RKO (cell line): ENCODE measurements at places on chromosomes 12 and 14.

DNA sequence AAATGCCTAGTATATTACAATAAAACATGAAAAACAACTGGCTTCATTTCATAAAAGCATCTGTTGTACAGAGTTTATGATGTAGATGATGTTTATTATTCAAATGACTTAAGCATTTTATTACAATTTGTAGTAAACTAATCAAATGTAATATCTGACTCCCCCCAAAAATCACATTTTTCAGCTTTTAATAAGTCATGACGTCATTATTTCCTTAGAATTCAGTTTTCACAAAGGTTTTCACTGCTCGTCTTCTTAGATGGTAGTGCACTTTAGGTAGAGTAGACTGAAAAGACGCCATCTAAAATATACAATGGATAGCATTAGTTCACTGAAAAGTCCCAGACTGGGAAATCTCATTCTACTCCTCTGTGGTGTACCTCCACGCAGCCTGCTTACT lies 181.5 kb downstream of the ACSS3 start:
- no peak for DNase-seq

- DNase-seq = peak; percentile 54
These were observed 3.5 kb downstream of the FMNL3 start for GRCh38 chr12:49703647-49704137.

DNA sequence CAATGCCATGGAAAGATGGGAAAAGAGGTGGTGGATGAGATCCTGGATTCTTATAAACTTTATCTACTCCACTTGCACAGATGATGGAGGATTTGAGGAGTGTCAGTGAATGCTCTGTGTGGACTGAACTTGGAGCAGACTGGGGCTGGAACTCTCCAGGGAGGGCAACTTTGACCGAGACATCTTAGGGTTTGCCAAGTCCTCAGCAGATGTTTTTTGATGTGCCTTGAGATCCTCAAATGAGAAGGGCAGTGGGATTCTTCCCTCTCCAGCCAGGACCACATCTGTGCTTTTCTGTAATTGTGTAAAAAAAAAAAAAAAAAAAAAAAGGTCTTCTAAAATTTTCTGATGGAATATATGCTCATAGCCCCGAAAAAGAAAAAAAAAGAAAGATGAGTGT lies 23.0 kb upstream of the MYL2 start:
- no peak for DNase-seq

DNA sequence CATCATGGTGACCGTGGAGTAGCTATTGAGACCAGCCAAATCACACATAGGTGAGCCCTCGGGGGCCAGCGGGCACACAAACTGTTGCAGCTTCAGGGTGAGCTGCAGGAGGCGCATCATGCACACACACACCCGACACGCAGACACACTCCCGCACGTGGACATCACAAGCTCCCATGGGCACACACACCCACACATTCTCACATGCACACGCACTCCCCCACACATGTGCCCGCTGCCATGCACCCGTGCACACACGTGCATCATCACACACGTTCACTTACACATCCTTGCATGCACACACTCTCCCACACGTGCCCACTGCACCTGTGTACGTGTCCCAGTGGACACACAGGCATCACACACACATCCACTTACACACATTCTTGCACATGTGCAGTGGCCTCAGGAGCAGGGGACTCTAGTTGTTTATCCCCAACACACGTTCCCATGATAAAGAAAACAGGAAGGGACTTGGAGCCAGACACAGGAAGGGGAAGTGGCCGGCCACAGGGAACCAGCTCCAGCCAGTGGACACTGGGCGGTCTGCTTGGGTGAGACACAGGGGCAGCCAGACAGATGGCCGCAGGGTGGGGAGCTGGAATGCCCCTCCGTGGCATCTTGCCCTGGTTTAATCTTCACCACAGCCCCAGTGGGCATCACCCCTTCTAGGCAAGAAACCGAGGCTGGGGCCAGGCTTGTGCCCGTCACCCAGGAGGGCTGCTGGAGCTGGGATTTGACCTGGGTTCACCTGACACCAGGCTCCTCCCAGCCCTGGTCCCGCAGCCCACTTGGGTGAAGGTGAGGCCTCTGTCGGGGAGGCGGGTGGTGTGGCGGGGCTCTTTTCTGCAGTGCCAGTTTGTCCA lies 49.7 kb downstream of the CYP46A1 start:
- DNase-seq = no peak

DNA sequence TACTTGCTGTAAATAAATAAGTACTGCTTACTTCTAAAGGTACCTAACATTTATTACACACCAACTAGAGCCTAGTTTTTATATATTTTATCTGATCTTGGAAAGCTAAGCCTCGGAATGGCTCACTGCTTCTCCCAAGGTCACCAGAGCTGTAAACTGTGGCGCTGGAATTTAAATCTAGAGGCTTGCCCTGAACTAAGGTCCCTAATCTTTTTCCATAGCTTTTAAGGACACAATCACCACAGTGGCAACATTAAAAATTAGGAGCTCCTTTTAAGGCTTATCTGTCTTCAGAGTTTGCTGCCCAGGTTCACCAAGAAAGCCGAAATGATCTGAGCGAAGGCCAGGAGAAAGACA lies 670 bp downstream of the CCNB1IP1 start:
- peak; percentile 53 for DNase-seq

- DNase-seq = peak; percentile 70
These were observed 2.2 kb downstream of the TBPL2 start for GRCh38 chr14:55438066-55438683.

- DNase-seq = no peak
These were observed 49.3 kb upstream of the TSPAN11 start for GRCh38 chr12:30877105-30877875.

GRCh38 chr14:27730204-27730603 lies 1036.4 kb upstream of the FOXG1 start:
- DNase-seq = no peak

- DNase-seq = no peak
These were observed 26.4 kb downstream of the DEGS2 start for GRCh38 chr14:100132903-100133510.

- no peak for DNase-seq
These were observed 25.3 kb downstream of the PHLDA1 start for GRCh38 chr12:76006028-76006925.

DNA sequence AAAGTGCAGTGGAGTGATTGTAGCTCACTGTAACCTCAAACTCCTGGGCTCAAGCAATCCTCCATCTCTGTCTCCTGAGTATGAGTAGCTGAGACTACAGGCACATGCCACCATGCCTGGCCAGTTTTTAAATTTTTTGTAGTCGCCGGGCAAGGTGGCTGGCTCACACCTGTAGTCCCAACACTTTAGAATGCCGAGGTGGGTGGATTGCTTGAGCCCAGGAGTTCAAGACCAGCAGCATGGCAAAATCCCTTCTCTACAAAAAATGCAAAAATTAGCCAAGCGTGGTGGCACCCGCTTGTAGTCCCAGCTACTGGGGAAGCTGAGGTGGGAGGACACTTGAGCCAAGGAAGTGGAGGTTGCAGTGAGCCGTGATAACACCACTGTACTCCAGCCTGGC lies 219.5 kb downstream of the KLHL28 start:
- DNase-seq = no peak

DNA sequence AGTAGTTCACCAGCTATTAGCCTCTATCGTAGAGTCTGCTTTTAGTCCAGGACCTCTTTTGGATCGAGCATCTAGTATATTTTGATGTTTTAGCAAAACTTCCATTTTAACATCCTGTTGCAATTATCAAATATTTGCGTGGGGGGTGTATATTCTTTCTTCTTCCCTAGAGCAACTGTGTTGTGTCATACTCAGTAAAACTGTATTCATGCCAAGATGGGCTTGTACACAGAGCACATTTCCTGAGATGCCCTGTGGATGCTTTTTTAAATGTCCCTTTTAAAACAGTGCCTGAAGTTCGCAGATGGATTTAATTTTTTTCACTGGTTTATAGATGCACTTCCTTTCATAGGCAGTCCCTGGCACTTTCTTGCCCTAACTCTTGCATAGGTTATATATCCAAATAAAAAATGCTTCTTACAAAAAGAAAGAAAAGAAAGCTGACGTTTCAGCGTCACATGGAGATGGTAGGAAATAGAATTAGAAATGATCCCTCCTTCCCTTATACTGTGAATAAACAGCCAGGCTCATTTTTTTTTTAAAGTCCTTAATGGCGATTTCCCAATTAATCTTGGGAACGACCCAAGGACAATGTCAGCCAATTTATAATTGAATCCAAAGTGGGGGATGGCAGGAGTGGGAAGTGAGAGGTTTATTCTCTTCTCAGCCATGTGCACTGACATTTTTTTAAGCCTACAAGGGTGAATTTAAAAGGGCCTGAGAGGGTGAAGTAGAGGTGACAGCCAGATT lies 247.0 kb downstream of the SLC41A2 start:
- no peak for DNase-seq

DNA sequence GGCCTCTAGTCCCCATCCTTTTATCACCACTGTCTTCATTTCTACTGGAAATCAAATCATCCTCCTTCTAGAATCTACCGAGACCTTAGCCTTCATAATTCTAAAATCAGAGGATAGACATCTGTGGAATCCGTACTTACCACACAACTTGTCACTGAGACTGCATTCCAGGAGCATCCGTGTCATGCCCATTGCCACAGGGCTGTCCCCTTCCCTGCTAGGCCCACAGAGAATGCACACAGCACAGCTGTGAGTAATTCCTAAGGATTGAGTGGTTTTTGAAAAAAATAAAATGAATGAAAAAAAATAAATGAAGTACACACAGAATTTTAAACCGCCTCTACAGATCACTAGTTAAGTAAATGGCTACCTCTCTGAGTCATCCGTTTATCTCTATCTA lies 21.0 kb upstream of the MAGOHB start:
- peak; percentile 31 for DNase-seq

GRCh38 chr12:6887460-6887859 lies 14.4 kb upstream of the SPSB2 start:
- no peak for DNase-seq

- no peak for DNase-seq
These were observed 5.2 kb downstream of the FRS2 start for GRCh38 chr12:69475237-69475975.

GRCh38 chr14:76293221-76293620 lies 82.7 kb upstream of the ESRRB start:
- DNase-seq = no peak

DNA sequence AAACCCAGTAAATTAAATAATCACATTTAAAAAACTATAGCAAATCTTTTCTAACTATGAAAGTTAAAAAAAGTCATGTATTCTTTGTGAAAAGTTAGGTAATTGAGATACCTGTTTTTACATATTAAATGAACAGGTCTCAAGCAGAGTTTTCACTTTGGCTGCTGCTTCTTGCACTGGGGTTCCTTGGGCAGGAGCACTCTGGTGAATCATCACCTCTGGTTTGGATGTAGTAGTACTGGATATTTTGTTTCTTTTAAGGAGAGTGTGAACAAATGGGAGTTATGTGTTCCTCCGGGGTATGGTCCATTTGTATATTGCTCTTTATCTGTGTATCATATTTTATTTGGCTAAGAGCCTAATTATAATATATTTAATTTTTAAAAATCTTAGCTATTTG lies 82.7 kb downstream of the FUT8 start:
- no peak for DNase-seq

- DNase-seq = peak; percentile 76
These were observed 7.7 kb downstream of the AHNAK2 start for GRCh38 chr14:104970231-104971068.

DNA sequence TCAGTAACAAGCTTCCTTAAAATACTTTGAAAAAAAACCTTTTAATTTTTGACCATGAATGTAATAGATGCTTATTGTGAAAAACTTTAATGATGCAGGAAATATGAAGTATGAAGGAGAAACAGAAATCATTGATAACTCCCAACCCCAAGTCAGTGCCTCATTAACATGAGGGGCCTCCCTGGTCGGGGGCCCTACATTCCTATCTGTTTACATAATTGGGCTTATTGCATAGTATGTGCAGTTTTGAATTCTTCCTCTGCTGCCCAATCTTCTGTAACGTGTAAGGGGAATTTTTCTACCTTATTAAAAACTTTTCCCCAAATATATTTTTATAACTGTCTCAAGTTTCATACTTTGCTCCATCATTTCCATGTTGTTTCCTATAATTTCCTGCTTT lies 63.0 kb downstream of the SLC25A47 start:
- no peak for DNase-seq

- DNase-seq = no peak
These were observed 9.1 kb downstream of the SNX6 start for GRCh38 chr14:34620839-34621238.

DNA sequence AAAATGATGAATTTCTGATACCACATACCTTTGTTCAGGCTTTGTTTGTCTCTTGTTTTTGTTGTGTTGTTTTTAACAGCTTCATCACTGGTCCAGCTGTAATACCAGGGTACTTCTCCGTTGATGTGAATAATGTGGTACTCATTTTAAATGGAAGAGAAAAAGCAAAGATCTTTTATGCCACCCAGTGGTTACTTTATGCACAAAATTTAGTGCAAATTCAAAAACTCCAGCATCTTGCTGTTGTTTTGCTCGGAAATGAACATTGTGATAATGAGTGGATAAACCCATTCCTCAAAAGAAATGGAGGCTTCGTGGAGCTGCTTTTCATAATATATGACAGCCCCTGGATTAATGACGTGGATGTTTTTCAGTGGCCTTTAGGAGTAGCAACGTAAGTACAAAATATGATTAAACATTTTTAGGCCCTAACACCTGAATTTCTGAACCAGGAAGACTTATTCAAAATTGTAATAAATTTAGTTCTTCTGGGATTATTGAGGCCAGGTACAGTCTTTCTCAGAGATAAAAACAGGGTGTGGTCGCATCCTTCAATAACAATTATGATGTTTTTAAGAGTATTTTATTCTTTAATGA lies 22.4 kb downstream of the RXYLT1 start:
- peak; percentile 63 for DNase-seq

- no peak for DNase-seq
These were observed 64.5 kb upstream of the NAV3 start for GRCh38 chr12:77766224-77766623.

GRCh38 chr12:91057368-91058165 lies at the start of gene KERA:
KERA (minus strand) TSS chr12:91058024; CDS start chr12:91056281, 1,743 bp downstream.
- no peak for DNase-seq

DNA sequence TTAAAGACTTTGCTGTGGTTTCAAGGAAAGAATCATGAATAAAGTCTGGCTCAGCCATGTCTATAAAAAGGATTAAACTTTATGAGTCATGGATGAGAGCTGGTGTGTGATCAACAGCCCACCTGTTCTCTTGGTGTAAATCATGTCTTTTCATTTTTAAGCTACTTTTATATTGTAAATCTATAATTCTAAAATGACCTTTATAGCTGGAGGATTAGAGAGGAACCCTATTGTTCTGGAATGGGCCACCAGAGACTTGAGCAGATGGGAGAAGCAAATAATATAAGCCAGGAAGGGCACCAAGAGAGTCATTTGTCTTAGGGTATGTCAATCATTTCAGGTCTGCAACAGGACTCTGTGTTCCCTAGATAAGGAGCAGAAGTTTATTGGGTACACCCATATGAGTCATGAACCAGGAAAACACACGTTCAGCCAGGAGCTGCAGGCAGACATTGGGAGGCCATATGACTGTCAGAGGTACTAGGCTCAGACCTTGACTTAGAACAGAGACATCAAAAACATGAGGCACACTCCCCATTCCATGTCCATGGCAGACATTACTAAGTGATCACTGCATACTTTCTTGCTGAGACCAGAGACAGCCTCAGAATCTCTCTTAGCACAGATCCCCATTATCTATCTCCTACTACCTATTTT lies 49.3 kb downstream of the NDUFA12 start:
- DNase-seq = peak; percentile 38

GRCh38 chr12:116165036-116165425 lies 112.5 kb downstream of the MED13L start:
- peak; percentile 57 for DNase-seq
